ENCODE measurements at places on chromosomes 5 and 9. TPM values are rescaled to one million over a fixed set of nuclear protein-coding genes. Genes with fewer than 3 reads are reported as not detected.

Gene NDUFS6
- total RNA-seq: 28.4 TPM

DNA sequence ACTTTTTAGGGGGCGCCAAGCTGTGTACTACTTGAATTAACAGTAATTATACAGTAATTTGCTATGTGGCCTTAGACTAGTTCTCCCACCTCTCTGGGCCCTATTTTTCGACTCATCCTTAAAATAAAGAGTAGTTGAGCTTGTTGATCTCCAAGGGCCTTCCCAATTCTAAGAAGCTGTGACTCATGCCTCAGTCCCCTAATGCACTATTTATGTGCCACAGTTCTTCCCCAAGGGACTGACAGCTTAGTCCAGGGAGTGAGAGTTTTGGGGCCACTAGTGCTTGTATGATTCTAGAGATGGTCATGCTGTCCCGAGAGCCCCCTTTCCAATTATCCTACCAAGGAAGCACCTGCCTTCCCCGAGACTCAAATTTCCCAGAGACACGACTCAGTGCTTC is 149.7 kb downstream of the PAPPA start:
- no peak overlapping the region for H3K27ac ChIP-seq
- no peak for DNase-seq
- no peak overlapping the region for H3K4me3 ChIP-seq
- H3K27me3 ChIP-seq: no peaks in the 10 kb centered on the region
- no peaks in the 10 kb centered on the region for H3K36me3 ChIP-seq

DNA sequence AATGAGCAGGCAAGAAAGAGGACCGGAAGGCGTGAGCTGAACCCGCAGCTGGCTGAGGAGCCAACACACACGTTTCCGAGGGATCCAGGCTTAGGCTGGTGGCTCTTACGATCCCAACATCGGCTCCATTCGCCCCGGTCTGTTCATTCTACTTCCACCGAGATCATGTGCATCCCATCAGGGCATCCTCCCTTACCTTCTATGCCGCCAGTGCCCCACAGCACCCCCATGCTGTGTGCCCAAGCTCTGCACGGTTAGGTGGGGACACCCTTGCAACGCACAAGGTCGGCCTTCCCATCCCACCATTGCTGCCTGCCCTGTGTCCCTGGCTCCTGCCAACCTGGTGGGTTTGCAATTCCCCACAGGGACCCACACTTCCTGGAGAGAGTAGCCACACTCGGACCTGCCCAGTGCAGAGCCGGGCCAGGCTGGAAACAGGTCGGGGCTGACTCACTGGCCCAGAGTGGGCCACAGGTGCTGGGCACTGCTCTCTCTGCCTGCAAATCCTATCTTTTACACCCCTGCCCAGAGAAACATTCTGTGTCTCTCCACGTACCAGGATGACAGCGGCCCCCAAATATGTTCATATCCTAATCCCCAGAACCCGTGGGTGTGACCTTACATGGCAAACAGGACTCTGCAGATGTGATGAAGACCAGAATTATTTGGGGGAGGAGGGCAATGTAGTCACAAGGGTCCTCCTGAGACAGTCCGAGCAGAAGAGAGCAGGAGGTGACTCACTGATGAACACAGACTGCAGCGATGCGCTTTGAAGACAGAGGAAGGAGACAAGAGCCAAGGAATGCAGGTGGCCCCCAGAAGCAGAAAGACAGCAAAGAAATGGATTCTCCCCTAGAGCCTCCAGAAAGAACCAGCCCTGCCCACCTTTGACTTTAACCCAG is 182.2 kb downstream of the AUH start:
- H3K4me3 ChIP-seq: no peak overlapping the region

GRCh38 chr9:75184471-75184870 is 96.2 kb downstream of the OSTF1 start:
- H3K36me3 ChIP-seq: peaks cover 13% of the 10 kb centered on the region
- H3K4me1 ChIP-seq: no peaks in the 10 kb centered on the region
- no peak overlapping the region for H3K4me3 ChIP-seq
- no peak overlapping the region for H3K27ac ChIP-seq

- peaks cover 7% of the 10 kb centered on the region for H3K27me3 ChIP-seq
- DNase-seq: no peak
- H3K36me3 ChIP-seq: no peaks in the 10 kb centered on the region
- H3K4me1 ChIP-seq: peaks cover 10% of the 10 kb centered on the region
Observed at GRCh38 chr5:926417-927171, 33.9 kb downstream of the TRIP13 start.

GRCh38 chr5:164115420-164115819 is 610.0 kb downstream of the MAT2B start:
- no peaks in the 10 kb centered on the region for H3K27me3 ChIP-seq
- H3K36me3 ChIP-seq: no peaks in the 10 kb centered on the region
- no peaks in the 10 kb centered on the region for H3K4me1 ChIP-seq
- DNase-seq: no peak

DNA sequence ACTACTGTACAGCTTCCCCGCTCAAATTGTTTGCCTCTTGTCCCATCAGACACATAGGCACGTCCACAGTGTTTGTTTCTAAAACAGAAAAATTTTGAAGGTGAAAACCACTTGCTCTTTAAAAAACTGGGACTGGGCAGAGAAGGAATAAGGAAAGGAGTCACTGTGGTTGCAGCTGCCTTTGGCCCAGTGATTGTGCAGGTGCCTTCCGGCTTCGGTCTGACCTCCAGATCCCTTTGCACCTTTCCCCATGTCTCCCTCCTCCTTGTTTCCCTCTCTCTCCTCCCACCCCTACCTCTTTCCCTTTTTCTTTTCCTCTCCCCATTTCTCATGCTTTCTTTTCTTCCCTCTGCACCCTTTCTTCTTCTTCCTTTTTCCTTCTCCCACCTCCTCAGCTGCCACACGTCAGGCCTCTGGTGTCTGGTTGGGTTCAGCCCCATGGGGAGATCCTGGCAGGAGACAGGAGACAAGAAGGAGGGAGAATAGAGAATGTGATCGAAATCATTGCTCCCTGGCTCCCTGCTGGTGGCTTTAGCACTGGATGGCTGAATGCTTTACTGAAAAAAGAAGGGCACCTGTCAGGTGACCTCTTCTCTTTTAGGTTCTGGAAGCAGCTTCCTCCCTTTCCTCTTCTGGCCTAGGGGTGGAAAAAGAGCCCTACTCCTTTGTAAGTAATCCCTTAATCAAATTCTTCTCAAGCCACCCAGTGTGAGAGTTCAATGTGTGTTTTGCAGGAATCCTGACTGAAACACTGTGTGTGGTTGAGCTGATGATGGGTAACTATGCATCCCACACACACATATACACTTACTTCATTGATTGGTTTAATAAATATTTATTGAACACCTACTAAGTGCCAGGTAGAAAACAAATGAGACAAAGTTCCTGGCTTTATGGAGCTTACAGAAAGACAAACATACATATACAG is 267.3 kb downstream of the MAST4 start:
- H3K36me3 ChIP-seq: no peaks in the 10 kb centered on the region
- peaks cover 3% of the 10 kb centered on the region for H3K4me1 ChIP-seq
- no peaks in the 10 kb centered on the region for H3K27me3 ChIP-seq
- no peak for DNase-seq

DNA sequence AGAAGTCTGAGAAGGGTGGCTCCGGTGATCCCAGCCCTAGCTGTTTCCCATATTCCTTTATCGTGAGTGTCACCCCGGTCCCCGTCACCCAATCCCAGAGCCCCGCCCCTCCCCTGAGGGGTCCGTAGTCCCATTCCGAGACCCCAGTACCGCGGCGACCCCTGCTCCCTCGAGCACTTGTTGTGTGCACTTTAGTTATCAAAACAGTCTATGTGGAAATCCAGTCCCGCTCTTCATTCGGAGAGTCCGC is 223 bp downstream of the LRSAM1 start:
- H3K27ac ChIP-seq: peak overlapping the region; percentile 96
- peaks cover 30% of the 10 kb centered on the region for H3K4me1 ChIP-seq
- no peak for DNase-seq
- no peaks in the 10 kb centered on the region for H3K27me3 ChIP-seq
- H3K4me3 ChIP-seq: peak overlapping the region; percentile 64

DNA sequence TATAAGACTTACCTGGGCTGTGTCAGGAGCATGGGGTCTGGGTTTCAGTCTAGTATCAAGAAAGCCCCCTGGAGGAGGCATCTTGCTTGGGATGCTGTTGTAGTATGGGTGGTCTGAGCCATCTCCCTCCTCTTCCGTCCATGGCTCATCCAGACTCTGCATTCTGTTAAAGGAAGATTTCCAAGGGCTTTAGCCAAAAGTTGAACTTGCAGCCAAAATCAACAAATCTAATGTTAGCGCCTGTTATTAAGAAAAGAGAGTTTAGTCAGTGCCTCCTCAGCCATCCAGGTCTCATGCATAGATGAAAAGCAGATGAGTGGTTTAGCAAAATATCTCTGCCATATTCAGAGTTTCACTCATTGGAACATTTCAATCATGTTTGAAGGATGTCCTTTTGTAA is 55.6 kb downstream of the S1PR3 start:
- no peaks in the 10 kb centered on the region for H3K36me3 ChIP-seq
- H3K27me3 ChIP-seq: no peaks in the 10 kb centered on the region
- no peak overlapping the region for H3K4me3 ChIP-seq
- no peak for DNase-seq
